Activated CD4-positive, alpha-beta memory T cell treated with anti-CD3 and anti-CD28 coated beads for 36 hours (primary cell): ENCODE measurements at places on chromosomes 11 and 22.

GRCh38 chr22:36760786-36761185 is 15.1 kb downstream of the IFT27 start:
- no peak for DNase-seq

DNA sequence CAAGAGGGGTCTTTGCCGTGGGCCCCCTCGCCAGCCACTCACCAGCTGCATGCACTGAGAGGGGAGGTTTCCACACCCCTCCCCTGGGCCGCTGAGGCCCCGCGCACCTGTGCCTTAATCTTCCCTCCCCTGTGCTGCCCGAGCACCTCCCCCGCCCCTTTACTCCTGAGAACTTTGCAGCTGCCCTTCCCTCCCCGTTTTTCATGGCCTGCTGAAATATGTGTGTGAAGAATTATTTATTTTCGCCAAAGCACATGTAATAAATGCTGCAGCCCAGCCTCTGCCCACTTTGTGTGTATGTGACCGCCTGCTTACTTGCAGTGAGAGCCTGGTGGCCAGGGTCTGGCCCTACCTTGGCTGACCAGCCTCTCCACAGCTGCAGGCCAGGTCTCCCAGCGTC is 2.8 kb upstream of the CRACR2B start:
- DNase-seq, result no peak

DNA sequence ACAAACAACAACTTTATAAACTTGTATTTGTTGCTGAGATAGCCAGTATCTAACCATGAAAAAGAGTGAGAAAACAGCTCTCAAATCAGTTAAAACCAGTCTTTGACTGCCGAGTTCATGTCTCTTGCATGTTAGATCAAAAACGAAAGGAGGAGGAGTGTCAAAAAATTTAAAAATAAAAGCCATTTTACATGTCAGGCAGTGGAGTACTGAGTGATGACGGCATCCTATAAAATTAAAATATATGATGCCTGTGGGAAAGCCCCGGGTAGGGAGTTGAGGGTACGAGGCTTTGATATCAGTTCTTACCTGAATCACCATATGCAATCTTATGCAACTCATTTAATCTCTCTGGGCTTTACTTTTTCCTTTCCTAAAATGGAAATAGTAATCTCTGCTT is 117.3 kb downstream of the ETS1 start:
- peak; percentile 73 for DNase-seq

GRCh38 chr11:2748061-2748813 is 48.4 kb upstream of the KCNQ1OT1 start:
- DNase-seq, result no peak

DNA sequence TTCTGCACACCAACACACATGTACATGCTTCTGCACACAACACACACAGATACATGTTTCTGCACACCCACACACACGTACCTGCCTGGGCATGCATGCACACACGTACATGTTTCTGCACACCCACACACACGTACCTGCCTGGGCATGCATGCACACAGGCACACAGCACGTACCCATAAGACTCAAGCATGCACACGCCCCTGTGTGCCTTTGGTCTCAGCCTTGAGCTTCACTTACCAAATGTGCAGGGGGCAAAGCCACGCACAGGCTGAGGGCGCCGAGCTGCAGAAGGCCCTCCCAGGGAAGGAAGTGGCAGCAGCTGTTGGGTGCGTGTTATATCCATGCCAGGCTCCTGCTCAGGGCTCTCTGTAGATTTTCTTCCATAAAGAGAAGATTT is 34.7 kb upstream of the SMIM38 start:
- DNase-seq, result no peak

DNA sequence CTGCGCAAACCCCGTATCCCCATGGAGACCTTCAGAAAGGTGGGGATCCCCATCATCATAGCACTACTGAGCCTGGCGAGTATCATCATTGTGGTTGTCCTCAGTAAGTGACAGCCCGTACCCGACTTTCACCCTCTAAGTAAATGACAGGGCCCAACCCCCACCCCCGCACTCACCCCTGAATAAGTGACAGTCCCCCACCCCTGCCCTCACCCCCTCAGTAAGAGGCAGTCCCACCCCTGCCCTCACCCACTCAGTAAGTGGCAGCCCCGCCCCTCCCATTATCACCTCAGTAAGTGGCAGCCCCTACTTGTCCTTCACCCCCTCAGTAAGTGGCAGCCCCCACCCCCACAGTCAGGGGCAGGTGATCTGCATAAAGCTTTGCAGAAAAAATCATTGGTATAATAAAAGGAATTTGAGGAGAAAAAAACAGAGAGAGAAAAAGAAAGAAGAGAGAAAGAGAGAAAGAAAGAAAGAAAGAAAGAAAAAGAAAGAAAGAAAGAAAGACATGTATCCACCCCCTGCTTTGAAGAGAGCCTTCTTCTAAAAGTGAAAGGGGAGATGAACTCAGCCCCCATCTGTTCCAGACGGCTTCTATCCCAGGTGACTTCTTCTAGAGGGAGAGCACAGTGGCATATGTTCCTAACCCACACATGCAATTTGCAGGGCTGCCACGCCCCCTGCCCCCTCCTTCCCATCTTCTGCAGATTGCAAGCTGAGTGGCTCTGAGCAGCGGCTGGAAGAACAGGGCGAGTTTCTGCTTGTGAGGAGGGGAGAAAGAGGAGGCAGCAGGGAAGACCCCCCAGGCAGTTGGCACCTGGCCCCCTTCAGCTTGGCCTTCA is 12.5 kb upstream of the SMIM35 start:
- no peak for DNase-seq

DNA sequence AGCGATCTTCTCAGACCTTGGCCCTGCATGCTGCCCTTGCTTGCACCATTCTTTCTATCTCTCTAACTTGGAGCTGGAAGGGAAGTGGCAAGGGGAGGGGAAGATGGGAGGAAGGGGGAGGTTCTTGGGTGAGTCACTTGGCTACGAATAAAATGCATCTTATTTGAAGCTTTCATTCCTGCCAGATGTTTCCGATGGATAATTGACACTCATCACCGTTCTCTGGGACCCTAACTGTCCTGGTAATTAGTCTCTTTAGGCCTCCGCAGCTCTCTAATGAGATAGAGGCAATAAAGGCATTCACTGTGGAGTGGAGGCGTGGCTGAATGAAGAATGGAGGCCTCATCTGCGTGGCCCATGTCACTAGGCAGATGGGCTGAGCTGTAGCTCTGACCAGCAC is 960.1 kb downstream of the NTM start:
- DNase-seq, result no peak

- no peak for DNase-seq
These were observed 59.7 kb upstream of the LUZP2 start for GRCh38 chr11:24437123-24437522.

GRCh38 chr11:111540114-111540936 is at the start of gene LAYN:
LAYN (plus strand) TSS chr11:111540720; CDS start chr11:111540844, 124 bp downstream.
- DNase-seq, result no peak

- no peak for DNase-seq
These were observed 146.1 kb downstream of the OR4C45 start for GRCh38 chr11:50178737-50179136.

DNA sequence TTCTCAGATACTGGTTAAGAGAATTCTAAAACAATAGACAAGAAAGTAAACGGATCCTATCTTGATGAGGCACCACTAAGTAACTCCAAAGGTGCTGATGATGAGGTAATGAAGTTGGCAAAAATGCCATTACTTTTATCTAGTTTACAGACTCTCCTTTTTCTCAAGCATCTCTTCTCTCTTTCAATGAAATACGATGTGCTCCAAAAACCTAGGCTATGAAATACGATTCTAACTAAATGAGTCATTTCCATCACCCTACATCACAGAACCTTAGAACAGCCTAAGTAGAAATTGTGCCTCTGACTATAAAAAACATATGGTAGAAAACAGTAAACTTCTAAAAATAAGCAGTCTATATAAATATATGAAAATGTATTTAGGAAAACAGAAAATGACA is 58.9 kb upstream of the ARHGAP32 start:
- no peak for DNase-seq

- DNase-seq, result no peak
These were observed 23.3 kb upstream of the FAM181B start for GRCh38 chr11:82756765-82757639.

- peak; percentile 67 for DNase-seq
These were observed 450 bp downstream of the MAP4K2 start for GRCh38 chr11:64802370-64803157.

- DNase-seq, result no peak
These were observed 66.5 kb upstream of the TMEM45B start for GRCh38 chr11:129749141-129749540.

GRCh38 chr11:59173080-59173963 is 1.4 kb downstream of the DTX4 start:
- peak; percentile 21 for DNase-seq

DNA sequence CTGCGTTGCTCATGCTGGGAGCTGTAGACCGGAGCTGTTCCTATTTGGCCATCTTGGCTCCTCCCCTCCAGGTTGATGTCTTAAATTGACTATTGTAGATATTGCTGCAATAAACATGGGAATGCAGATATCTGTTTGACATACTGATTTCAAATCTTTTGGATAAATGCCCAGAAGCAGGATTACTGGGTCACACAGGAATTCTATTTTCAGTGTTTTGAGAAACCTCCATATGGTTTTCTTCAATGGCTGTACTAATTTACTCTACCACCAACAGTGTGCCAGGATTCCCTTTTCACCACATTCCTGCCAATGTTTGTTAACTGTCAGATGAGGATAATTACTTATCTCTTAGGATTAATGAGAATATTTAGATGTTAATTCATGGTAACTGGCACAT is 467.0 kb downstream of the LUZP2 start:
- no peak for DNase-seq

DNA sequence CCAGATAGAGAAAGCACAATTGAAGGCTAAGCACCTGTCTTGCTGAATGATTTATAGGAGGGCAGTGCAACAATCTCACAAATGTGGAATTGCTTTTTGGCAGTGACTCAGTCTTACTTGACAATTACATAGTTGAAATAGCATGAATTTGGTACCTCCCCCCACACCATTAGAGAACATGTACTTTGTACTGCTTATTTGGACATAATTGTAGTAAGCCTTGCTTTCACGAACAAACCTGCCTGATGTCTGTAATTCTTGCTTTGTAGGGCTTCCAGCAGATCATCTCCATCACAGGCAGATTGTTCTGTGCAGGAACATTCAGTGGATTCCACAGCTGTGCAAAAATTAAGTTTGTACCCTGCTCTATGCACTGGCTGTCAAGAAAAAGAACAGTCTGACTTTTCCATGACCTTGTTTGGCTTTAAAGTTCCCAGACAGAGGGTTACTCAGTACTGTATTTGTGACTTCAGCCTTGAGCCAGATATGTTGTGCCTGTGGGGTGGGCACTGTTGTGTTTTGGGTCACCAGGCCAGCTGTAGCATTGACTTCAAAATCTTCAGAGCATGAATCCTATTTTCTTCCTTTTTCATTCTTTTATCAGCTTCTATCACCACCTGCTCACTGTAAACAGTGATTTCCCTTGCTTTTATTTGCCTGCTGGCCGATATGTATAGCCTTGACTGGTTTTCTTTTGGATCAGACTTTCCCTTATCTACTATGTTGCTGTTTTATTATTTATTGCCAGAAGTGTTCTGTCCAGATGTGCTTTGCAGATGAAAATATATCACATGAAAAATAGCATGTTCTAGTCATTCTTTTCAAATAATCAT is 941.0 kb upstream of the CHORDC1 start:
- no peak for DNase-seq

- no peak for DNase-seq
These were observed 83.5 kb downstream of the SLC36A4 start for GRCh38 chr11:93114304-93114703.

DNA sequence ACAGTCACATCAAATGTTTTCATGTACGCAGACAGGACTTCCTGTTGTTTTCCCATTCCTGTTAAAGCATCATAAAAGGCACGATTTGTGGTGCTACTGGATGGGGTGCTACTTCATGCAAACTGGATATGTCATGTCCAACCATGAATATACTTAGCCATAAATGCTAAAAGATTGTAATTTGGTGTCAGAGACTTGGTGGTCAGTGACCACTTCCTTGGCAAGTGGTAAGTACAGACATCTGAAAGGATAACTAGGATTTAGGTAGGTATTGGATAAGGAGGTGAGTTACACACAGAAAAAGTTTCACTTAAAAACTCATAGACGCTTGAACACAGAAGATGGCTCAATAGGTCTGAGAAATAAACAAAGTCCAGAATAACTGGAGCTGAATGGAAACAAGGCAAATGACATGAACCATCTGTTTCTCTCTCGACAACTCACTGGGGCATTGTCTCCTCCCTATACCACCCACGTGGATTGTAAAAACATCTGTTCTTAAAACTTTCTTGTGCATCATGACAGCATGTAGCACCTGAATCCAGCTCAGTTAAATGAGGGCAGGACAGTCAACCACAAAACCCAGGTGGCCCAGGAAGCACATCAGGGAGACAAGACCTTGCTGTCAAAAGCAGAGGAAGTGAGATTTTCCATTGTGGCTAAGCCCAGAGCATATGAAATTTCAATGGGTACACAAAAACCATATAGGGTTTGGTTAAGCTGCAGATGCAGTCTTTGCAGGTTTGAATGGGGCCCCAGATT is 22.1 kb upstream of the IGLL5 start:
- DNase-seq, result peak; percentile 66

- DNase-seq, result no peak
These were observed 78.5 kb downstream of the DKK3 start for GRCh38 chr11:11929920-11930319.

DNA sequence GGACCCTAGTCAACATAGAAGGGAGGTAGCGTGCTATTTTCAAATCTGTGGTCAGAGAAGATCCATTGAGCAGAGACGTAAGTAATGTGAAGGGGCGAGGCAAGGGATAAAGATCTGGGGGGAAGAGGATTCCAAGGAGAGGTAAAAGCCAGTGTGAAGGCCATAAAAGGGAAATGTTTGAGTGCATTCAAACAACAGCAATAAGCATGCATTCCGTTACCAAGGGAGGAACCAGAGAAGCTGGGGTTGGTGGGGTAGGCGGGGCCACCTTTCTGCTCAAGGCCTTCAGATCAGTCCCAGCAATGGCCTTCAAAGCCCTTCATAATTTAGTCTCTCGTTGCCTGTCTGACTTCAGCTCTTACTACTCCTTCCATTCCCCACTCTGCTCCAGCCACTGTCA is 18.4 kb upstream of the SMPD1 start:
- DNase-seq, result no peak
